Stimulated activated CD4-positive, alpha-beta T cell treated with anti-CD3 and anti-CD28 coated beads, TNF-alpha, amount 100 ng/mL, for 48 hours (primary cell): ENCODE measurements at places on chromosomes 16 and 17.

- DNase-seq = no peak
Observed at GRCh38 chr17:75994802-75995370, 5.8 kb upstream of the CDK3 start.

DNA sequence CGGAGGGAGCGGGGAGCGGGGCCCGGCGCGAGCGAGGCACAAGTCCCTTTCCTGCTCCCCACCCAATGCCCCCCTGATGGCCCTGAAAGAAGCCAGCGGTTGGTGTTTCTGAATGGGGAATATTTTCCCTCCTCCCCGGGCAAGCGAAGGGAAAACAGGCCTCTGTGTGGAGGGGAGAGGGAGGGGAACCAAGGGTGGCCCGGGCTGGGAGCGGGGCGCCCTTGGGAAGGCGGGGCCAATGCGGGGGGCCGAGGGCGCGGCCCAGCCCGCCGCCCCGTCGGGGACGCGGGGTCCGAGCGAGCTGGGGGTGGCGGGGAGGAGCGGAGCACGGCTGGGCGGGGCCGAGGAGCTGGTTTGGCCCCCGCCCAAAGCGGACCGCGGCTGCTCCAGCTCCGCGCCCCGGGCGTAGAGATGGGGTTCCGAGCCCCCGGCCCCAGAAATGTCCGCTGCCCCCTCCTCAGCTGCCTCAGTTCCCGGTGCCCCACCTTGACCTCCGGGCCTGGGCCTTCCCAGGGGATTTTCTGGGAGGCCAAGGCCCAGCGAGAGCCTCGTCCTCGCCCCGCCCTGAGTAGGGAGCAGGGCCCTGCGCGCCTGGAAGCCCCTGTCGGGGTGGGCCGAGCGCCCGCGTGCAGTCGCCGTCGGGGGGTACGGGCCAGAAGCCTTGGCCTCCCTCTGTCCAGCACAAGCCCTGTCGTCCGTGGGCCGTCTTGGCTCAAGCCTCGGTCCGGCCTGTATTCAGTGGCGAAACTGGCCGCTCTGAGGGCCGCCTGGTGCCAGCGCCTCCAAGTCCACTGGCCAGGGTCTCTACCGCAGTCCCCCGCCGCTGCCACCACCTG lies 3.9 kb upstream of the HEXIM1 start:
- DNase-seq = no peak

- DNase-seq = no peak
Observed at GRCh38 chr17:16439303-16439791, 24.0 kb downstream of the TRPV2 start.

- DNase-seq = no peak
Observed at GRCh38 chr16:16021988-16022682, 72.7 kb downstream of the ABCC1 start.

DNA sequence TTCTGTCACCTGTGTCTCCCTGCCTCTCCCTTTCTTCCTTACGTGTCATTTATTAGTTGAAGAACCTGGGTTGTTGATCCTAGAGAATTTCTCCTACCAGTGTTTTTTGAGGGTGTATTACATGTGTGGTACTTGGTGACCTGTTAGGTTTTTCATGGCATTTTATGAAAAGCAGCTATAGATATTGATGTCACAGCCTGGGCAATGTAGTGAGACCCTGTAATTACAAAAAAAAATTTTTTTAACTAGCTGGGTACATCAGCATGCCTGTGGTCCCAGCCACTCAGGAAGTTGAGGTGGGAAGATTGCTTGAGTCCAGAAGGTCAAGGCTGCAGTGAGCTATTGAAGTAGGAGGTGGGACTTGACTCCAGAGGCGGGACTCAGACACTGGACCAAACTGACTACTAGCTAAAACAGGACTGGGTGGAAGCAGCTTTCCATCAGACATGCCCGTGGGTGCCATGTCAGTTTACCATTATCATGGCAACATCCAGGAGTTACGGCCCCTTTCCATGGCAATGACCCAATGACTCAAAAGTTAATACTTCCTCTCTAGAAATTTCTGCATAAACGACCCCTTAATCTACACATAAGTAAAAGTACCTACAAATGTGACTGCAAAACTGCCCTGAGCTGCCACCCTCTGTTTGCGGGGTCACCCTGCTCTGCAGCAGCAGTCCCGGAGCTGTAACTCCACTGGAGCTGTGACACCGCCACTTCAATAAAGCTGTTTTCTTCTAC lies 311.4 kb downstream of the SNX29 start:
- DNase-seq = no peak

GRCh38 chr17:27241346-27241946 lies 52.5 kb upstream of the WSB1 start:
- no peak for DNase-seq

DNA sequence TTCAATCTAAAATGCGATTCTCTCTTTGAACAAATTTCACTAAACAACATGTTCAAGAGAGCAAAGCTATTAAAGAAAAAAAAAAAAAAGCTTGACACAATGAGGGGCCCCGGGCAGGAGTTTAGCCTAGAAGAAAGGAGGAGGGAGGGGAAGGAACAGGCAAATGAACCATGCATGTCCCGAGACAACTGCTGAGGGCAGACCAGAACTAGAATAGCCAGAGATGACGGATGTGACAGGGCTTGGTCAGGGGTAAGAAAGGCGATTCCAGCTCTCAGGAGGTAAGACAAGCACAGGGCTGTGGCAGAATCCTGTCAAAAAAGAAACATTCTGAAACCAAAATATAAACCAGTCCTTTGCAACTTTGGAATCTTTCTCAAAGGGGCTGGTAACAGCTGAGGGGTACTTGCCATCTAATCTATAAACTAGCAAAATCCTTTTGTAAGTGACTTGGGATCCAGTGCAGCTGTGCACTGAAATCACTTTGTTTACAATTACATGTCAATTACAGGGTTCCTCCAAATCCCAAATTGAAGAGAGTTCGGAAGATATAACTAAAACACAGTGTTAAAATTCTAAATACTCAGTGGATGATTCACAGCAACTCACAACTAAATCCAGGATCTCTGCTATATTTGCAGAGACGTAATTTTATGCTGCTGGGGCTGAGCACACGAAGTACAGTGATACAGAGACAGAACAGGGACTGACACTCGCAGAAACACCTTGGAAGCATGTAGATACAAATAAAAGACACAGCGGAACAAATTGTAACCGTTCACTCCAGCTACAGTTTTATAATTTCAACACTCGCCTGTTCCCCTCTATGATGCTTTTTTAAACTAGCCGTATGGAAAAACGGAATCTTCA lies 567.4 kb upstream of the ZFHX3 start:
- no peak for DNase-seq

- no peak for DNase-seq
Observed at GRCh38 chr16:8776129-8776584, 21.3 kb downstream of the TMEM186 start.

- DNase-seq = no peak
Observed at GRCh38 chr17:54813896-54814295, 86.8 kb upstream of the TOM1L1 start.

GRCh38 chr17:29041571-29041970 lies 1.4 kb upstream of the PIPOX start:
- no peak for DNase-seq

GRCh38 chr16:75452464-75453190 lies 11.9 kb downstream of the TMEM170A start:
- no peak for DNase-seq

GRCh38 chr16:88691924-88692560 lies 5.7 kb upstream of the SNAI3 start:
- DNase-seq = no peak

- no peak for DNase-seq
Observed at GRCh38 chr17:17947966-17948365, 24.2 kb downstream of the TOM1L2 start.

DNA sequence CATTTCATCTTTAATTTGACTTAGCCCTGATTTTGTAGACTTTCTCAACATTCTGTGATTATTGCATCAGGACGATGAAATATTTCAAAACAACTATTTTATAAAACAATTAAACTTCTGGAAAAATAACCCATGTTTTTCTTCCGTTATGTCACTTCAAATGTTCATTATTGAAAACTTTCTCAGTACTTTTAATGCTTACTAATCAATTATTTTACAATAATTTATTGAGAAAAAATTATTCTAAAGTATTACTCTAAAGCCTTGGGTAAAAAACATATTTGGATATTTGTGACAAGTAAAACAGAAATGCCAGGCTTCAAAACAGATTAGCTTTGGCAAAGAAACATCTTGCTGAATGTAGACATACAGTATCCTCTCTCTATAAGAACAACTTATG lies 46.3 kb upstream of the DHX40 start:
- no peak for DNase-seq

DNA sequence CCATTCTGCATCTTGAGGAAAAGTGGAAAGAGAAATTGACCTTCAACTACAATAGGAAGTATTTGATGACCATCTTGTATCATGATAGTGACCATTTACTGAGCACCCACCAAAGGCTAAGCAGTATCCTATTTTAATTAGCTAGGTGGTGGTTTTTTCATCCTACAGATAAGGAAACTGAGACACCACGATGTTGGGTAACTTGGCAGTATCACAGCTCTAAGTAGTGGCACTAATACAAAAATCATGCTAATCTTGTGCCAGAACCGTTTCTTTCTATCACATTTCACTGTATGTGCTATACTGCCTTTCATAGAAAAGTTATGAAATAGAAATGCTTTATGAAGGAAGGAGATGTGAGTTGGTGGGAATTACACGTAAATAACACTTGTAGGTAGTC lies 2.3 kb downstream of the EVI2B start:
- DNase-seq = no peak

- no peak for DNase-seq
Observed at GRCh38 chr17:79777120-79777893, 641 bp upstream of the CBX2 start.

DNA sequence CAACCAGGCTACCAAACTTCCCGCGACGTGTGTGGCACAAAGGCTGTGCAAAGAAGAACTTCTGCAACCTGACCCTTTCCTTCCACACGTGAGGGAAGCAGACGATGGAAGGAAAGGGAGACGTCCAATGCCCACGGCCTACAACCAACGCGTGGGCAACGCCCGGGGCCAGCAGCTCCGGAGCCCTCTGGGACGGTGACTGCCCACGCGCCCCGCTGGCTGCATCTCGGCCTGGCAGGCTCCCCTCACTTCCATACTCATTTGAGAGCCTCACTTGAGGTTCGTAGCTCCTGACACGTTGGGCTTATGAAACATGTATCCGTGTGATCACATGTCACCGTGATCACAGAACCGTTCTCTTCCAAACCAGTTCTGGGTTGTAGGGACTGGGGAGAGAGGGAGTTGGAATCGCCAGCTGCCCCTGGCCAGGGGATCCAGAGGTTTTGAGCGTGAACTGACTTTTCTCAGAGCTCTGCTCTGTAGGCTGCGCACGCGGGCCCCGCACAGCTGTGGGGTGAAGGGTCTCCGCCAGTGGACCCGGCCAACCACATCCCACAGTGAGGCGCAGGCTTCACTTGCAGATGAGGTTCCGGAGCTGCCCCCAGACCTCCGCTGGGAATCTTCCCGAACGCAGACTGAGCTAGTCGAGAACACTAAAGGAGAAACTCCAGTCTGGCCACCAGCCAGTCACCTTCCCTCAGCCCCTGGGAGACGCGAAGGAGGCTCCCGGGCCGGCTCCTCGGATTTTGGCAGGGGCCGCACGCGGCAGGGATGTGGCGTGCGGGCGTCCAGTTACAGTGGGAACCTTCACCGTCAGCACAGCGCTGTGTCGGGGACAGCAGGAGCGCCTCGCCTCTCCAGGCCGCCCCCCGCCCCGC lies 1.0 kb downstream of the LMF1 start:
- DNase-seq = no peak

DNA sequence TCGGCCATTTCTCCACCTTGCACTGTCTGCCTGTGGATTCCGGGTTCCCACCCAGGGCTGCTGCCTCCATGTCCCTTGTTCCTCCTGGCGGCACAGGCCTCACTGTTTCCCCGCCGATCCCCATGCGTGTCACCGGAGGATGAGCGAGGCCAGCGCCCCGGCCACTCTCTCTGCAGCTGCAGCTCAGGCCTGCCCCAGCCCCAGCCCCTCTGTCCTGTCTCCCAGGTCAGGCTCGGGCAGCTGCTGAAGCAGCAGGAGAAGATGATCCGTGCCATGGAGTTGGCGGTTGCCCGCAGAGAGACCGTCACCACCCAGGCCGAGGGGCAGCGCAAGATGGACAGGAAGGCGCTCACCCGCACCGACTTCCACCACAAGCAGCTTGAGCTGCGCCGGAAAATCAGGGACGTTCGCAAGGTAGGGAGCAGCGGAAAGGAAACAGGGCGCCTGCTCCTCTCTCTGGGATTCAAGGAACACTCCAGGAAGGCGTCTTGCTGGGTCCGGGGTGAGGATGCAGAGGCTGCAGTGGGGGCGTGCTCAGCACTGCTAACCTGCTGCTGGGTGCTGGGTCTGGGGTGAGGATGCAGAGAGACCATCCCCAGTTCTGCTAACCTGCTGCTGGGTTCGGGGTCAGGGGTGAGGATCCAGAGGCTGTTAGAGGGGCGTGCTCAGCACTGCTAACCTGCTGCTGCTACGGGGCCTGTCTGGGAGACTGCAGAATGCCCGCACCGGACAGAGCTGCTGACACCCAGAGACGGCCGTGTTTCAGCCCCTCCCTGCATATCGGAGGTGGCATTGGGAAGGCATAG lies 6.1 kb upstream of the GAA start:
- DNase-seq = no peak

GRCh38 chr16:89561884-89562599 lies 1.6 kb downstream of the RPL13 start:
- DNase-seq = no peak

- DNase-seq = no peak
Observed at GRCh38 chr16:7303052-7303610, 29.5 kb upstream of the RBFOX1 start.

DNA sequence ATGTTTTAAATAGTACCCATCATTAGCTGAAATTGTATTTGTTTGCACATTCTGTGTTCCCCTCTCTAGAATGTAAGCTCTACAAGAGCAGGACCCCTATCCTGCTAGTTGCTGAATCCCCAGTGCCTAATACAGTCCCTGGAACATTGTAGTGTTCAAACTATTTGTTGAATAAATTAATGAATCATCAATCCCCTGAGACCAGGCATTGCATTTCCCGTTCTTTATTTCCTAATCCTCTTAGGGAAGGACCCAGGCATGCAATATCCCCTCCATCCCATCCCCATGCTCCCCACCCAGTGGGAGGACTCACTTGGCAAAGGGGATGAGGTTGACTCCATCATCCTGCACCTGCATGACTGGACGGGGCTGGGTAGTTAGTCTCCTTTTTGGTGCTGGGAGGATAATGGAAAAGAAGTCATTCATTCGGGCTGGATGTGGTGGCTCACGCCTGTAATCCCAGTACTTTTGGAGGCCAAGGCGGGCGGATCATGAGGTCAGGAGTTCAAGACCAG lies 3.2 kb downstream of the INCA1 start:
- no peak for DNase-seq

DNA sequence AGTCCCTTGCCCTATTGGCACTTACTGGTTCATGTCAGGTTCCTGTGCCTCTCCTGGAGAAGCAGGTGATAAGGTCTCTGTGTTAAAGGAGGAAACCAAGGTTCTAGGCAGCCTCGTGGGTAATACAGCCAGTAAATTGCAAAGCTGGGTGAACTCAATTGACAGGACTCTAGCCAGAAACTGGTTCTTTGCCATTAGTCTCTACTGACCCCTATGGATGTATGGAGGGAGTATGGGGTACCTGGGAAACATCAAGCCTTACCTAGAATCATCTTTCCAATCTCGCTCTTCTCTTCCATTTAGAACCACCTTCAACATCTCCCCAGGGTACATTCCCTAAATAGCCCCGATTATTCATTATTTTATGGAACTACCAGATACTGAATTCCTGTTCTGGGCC lies 169.3 kb downstream of the CDH13 start:
- no peak for DNase-seq

GRCh38 chr16:27363797-27364196 lies 38.2 kb upstream of the IL21R start:
- DNase-seq = no peak

GRCh38 chr17:7491583-7491982 lies 7.4 kb downstream of the POLR2A start:
- DNase-seq = no peak
